ENCODE measurements at places on chromosomes 2 and 18.

DNA sequence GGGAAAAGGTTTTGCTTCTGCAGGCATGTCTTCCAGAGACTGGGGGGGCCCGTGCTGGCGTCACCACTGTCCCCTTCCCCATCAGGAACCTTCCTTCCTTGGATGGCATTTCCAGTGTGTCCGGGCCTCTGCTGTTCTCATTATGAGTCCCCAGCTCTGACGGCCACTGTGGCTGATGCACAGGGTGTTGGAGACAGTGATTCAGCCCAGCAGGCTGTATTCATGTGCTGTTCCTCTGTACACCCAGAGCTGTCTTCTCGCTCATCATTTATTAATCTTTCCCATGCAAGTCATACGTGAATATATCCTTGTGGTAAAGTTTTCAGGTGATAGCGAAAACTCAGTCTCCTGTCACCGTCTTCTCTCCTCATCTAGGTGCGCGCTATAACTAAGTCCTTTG is 57.7 kb downstream of the ASAP2 start:
- no peak for DNase-seq

DNA sequence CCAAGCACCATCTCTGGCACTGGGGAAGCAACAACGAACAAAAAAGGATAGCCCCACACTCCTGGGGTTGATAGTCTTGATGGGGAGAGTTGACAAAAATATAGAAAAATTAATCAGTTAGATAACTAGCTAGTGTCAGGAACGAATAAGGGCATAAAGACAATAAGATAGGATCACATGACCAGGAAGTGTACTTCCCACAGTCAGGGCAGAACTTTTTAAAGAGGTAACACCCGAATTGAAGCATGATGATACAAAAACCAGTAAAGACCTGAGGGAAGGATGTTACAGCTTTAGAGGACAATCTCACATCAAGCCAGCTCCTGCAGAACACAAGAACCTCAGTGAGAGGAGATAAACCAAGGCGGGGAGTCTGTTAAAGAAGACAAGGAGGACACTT is 295.4 kb upstream of the CRIM1 start:
- no peak for DNase-seq

GRCh38 chr2:226796012-226796839 is 3.4 kb downstream of the IRS1 start:
- DNase-seq: no peak

- DNase-seq: no peak
These were observed 48.2 kb downstream of the AGAP1 start for GRCh38 chr2:235541838-235542549.

- DNase-seq: no peak
These were observed 1001.7 kb upstream of the GYPC start for GRCh38 chr2:125654226-125654625.

- DNase-seq: no peak
These were observed 237.5 kb upstream of the RBBP8 start for GRCh38 chr18:22695674-22696073.

- DNase-seq: no peak
These were observed 43.4 kb upstream of the SMAD7 start for GRCh38 chr18:48994044-48994651.

GRCh38 chr18:45221363-45221762 is 393.9 kb upstream of the SLC14A2 start:
- no peak for DNase-seq

GRCh38 chr2:186125156-186125555 is 360.9 kb upstream of the ZC3H15 start:
- DNase-seq: no peak

DNA sequence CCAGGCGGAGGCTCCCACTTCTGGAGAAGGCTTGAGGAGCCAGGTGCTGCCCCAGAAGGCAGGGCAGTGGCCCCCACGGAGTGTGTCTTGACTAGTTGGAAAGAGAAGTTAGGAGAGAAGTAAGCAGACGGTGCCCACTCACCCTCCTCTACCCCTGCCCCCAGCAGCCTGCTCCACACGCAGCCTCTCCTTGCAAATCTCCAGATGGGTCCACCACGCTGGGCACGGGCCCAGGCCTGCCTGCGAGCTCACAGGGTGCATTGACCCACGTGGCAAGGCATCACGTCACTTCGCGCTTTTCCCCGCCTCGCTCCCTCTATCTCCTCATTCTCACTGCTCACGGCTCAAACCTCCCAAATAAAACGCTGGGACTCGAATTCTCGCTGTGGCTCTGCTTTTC is 71.8 kb upstream of the RAB12 start:
- DNase-seq: no peak

- no peak for DNase-seq
These were observed 35.3 kb upstream of the ANKRD44 start for GRCh38 chr2:197345846-197346370.

GRCh38 chr2:25711675-25712354 is 38.4 kb upstream of the DTNB start:
- DNase-seq: no peak

DNA sequence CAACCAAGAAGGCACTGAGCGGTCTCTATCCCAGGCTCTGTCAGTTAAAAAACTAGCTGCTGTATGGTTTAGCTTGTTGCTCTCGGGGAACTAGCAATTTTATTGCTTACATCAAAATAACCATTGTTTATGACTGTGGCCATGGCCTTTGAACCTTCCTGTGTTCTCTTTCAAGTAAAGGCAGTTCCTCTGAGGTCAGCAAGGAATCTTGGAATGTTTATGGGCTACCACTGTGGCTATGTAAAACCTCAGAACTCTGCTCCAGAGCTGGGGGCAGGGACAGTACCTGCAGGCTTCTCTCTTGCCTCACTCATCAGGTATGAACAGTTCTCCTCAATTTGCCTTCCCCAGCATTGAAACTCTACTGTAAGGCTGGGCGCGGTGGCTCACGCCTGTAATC is 416.0 kb upstream of the NETO1 start:
- no peak for DNase-seq
